CD4-positive, alpha-beta T cell treated with Interferon gamma for 1 hour (primary cell): ENCODE measurements at places on chromosomes 4 and X.

- DNase-seq = no peak
These were observed 122.2 kb downstream of the CAMK2D start for GRCh38 chr4:113639326-113639725.

DNA sequence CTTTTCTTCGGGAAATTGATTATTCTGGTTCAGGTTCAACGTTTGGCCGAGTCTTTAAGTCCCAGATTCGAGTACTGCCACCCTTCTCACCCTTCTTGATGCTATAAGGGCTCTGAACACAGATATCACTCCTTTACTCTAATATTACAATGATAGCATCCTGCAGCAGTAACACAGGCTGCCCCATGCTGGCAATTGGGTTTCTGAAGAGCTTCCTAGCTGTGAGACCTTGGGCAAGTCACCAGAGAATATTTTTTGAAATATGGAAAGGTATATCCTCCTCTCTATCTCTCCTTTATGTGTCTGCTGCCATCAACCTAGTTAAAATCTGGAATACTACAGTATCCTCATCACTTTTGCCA, 297 bp upstream of the MTMR8 start:
- DNase-seq = no peak

GRCh38 chr4:3217771-3218170, 31.2 kb upstream of the MSANTD1 start:
- no peak for DNase-seq

GRCh38 chrX:45980726-45981125, 564.5 kb downstream of the ZNF674 start:
- no peak for DNase-seq

- DNase-seq = no peak
These were observed 353.8 kb upstream of the HAND2 start for GRCh38 chr4:173883821-173884220.

DNA sequence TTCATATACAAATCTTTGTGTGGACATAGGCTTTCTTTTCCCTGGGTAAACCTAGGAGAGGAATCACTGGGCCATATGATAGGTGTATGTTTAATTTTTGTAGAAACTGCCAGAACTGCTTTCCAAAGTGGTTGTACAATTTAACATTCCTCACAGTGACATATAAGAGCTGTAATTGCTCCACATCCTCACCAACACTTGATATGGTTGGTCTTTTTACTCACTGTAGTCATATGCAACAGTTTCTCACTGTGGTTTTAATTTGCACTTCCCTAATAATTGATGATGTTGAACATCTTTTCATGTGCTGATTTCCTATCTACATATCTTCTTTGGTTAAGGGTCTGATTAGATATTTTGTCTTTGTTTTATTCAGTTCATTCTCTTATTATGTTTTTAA, 24.5 kb upstream of the PAPSS1 start:
- no peak for DNase-seq
